ENCODE measurements at places on chromosomes 5 and 9. TPM values are rescaled to one million over a fixed set of nuclear protein-coding genes. Genes with fewer than 3 reads are reported as not detected.

DNA sequence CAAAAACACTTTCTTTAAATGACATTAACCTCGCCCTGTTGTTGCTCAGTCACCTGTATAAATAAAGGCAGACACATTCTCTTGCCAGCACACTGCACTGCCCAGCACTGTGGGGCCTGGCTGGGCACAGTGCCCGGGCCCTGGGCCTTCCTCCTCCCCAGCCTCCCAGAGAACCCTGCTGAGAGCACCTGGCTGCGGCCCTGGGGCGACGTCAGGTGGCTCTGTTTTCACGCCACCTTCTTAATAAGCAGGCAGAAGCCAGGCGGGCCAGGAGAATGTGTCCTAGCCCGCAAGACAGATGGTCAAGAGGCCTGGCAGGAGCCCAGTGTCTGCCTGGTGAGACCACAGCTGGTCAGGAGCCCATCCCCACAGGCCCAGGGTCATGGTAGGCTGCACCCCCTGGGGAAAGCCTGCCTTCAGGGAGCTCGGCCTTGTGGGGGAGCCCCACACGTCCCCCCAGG is 8.2 kb upstream of the AGPAT2 start:
- no peak overlapping the region for H3K4me3 ChIP-seq
- no peak overlapping the region for H3K27ac ChIP-seq

DNA sequence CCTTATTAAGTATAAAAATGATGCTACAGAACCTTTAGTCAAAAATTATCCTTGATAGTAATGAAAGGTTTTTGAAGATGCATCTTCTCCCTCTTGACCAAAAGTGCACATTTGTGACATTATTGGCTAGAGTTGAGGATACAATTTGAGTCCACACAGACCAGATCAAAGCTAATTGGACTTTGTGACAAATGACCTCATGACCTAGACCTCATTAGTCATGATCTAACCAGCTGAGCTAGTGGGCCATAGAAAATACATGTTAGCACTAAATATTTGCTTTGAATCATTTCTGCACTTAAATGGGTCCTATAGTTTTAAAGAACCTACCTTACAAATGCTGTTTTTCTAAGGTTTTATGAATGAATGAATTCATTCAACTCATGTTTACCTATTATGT is 182.1 kb downstream of the RFX3 start:
- no peak for DNase-seq
- peaks cover 5% of the 10 kb centered on the region for H3K36me3 ChIP-seq

DOK3 gene
- 7.3 TPM for total RNA-seq

- H3K4me1 ChIP-seq = no peaks in the 10 kb centered on the region
- DNase-seq = no peak
- H3K4me3 ChIP-seq = no peak overlapping the region
- H3K36me3 ChIP-seq = no peaks in the 10 kb centered on the region
These were observed 259.3 kb upstream of the SLC30A5 start for GRCh38 chr5:68834491-68834981.

GRCh38 chr5:34737731-34738130 is 81.6 kb downstream of the RAI14 start:
- no peak overlapping the region for H3K27ac ChIP-seq
- H3K4me1 ChIP-seq = no peaks in the 10 kb centered on the region
- H3K36me3 ChIP-seq = no peaks in the 10 kb centered on the region
- no peak overlapping the region for H3K4me3 ChIP-seq
- no peak for DNase-seq

- DNase-seq = peak; percentile 55
- peaks cover 26% of the 10 kb centered on the region for H3K27me3 ChIP-seq
- H3K27ac ChIP-seq = peak within 1 kb of the TSS; percentile 92
- H3K4me1 ChIP-seq = peaks cover 35% of the 10 kb centered on the region
These were observed at the start of gene PBX3 for GRCh38 chr9:125747053-125747764. Gene PBX3 (plus strand): TSS chr9:125747373.

DNA sequence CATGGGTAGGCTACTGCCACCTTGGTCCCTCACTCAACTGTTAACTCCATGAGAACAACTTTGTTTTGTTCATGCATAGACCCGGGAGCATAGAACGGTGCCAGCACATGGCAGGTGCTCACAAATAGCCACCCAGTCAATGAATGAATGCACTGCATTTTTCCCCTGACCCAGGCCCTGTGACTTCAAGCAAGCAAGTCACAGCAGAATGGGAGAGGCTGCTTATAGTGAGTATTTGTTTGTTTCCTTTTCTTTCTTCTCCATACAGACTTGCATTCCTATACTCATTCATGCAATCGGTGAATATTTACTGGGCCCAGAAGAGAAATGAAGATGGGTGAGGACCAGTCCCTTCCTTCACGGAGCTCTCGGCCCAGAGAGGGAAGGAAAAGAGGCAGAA is 62.0 kb downstream of the SHB start:
- H3K36me3 ChIP-seq = no peaks in the 10 kb centered on the region
- no peaks in the 10 kb centered on the region for H3K27me3 ChIP-seq
- no peak overlapping the region for H3K4me3 ChIP-seq
- peak overlapping the region; percentile 15 for H3K27ac ChIP-seq
- DNase-seq = no peak

NUDT12 gene
- total RNA-seq = 0.40 TPM

DNA sequence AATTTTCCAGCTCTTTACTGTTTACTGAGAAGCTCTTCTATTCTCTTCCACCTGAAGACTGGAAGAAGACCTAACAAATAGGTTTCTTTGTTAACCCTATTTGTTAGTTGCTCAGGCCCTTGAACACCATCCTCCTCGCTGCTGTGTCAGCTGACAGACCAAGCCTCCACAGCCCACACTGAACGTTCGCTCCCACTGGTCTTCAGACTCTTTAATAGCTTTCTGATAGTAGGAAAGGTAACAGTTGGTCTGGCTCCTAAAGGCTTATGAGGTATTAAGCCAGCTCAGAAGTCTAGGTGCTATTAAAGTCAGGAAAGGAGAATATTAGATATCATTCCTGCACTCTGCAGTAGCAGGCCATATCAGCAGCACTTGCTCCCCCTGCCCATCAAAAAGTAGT is 23.3 kb upstream of the F2R start:
- no peak overlapping the region for H3K27ac ChIP-seq
- DNase-seq = no peak
- H3K4me3 ChIP-seq = no peak overlapping the region
- H3K27me3 ChIP-seq = no peaks in the 10 kb centered on the region
- peaks cover 4% of the 10 kb centered on the region for H3K4me1 ChIP-seq

DNA sequence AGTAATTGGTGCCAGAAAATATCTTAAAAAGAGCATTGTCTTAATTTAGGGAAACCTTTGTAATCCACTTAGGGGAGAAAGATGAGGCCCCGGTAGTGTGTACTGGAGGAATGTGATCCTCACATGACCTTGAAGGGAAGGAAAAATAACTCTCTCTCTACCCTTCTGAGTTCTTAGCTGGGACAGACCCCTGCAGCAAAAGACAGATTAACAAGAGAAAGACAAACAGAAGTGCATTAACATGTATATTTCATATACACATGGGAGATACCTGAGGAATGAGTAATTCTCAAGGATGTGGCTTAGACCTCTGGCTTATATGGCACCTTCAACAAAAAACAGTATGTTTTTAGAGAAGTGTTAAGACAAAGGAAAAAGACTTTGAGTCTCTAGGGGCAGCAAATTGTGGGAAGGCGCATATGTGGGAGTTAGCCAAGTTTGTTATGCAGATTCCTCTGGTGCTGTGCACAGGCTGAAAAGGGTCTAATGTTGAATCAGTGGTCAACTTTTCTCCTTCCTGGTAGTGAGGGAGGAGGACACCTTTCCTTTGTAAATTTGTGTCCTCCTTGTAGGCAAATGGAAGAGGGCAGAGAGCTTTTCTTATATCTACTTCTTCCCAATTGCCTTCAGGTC is 138.8 kb downstream of the LRRC70 start:
- H3K36me3 ChIP-seq = no peaks in the 10 kb centered on the region
- no peak overlapping the region for H3K4me3 ChIP-seq
- no peak for DNase-seq
- peaks cover 16% of the 10 kb centered on the region for H3K27me3 ChIP-seq
- H3K27ac ChIP-seq = no peak overlapping the region
- no peaks in the 10 kb centered on the region for H3K4me1 ChIP-seq

DNA sequence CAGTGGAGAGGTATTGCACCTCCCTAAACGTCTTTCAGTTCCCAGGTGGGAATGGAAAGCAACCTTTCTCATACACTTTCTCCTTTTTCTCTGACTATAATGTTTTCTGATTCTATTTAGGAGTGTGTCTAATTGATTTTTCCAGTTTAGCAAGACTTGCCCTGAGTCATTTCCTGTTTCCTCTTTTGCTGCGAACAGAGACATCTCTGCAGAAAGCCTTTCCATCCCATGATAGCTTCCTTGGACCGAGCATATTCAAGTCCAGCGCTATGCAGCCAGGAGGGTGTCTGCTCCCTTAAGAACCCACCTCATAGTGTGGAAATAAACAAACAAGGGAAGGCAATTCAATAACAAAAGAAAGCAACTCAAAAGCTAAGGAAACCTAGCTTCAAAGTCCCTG is 60.0 kb upstream of the CDH6 start:
- no peak for DNase-seq
- no peak overlapping the region for H3K4me3 ChIP-seq
- H3K4me1 ChIP-seq = no peaks in the 10 kb centered on the region
- H3K27ac ChIP-seq = no peak overlapping the region

GRCh38 chr5:116032094-116032517 is at the start of gene ARL14EPL:
Gene ARL14EPL (plus strand): TSS chr5:116032472. CDS start chr5:116051466, 18,994 bp downstream.
- H3K4me3 ChIP-seq = no peak within 1 kb of the TSS
- H3K36me3 ChIP-seq = no peaks in the 10 kb centered on the region
- H3K27ac ChIP-seq = no peak within 1 kb of the TSS
- H3K27me3 ChIP-seq = peaks cover 8% of the 10 kb centered on the region
- peaks cover 11% of the 10 kb centered on the region for H3K4me1 ChIP-seq

DNA sequence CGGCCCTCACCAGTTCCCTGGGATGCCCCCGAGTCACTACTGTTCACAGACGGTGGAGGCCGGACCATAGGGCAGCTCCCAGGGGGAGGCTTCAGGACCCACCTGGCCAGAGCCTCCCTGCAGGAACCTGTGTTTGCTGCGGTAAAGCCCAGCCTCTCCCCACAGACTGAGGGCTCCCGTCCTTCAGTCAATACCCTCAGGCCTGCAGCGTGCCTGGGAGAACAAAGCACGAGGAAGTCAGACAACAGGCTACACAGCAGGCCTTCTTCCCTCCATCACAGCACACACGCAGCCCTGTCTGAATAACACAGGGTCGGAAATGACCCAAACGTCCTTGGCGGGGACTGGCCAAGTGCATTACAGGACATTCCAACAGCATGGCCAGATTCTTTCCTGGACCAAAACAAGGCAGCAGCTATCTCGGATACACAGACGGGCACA is 34.4 kb downstream of the COL23A1 start:
- peaks cover 12% of the 10 kb centered on the region for H3K27me3 ChIP-seq
- no peak overlapping the region for H3K27ac ChIP-seq
- H3K4me1 ChIP-seq = peaks cover 6% of the 10 kb centered on the region
- no peak overlapping the region for H3K4me3 ChIP-seq

DBH gene
- not detected for total RNA-seq

PKD2L2 gene
- total RNA-seq = not detected
